ENCODE measurements at places on chromosomes 16 and 17.

DNA sequence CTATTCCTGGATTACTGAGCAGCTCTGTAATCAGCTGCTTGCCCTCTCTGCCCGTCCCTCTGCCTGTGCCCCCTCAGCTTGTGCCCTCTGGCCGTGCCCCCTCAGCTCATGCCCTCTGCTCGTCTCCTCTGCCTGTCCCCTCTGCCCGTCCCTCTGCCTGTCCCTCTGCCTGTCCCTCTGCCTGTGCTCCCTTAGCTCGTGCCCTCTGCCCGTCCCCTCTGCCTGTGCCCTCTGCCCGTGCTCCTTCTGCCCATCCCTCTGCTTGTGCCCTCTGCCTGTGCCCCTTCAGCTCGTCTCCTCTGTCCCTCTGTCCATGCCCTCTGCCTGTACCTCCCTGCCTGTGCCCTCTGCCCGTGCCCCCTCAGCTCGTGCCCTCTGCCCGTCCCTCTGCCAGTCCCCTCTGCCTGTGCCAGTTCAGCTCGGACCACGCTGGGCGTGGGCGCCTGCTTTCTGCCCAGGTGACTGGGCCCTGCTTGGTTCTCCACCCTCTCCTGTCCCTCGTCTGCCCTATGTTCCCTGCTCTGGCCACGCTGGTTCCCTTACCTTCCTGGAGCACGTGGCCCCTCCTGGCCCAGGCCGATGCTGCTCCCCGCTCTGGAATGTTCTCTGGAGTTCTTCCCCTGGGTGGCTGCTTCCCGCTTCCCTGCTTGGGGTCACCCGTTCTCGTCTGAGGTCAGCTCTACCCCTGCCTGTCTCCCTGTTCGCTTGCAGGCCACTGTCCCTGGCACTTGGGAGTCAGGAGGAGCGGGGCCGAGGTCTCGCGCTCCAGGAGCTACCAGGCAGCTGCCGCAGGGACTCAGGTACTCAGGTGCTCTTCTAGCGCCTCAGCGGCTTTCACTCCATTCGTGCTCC is 63.9 kb downstream of the BANP start:
- no peak for DNase-seq

DNA sequence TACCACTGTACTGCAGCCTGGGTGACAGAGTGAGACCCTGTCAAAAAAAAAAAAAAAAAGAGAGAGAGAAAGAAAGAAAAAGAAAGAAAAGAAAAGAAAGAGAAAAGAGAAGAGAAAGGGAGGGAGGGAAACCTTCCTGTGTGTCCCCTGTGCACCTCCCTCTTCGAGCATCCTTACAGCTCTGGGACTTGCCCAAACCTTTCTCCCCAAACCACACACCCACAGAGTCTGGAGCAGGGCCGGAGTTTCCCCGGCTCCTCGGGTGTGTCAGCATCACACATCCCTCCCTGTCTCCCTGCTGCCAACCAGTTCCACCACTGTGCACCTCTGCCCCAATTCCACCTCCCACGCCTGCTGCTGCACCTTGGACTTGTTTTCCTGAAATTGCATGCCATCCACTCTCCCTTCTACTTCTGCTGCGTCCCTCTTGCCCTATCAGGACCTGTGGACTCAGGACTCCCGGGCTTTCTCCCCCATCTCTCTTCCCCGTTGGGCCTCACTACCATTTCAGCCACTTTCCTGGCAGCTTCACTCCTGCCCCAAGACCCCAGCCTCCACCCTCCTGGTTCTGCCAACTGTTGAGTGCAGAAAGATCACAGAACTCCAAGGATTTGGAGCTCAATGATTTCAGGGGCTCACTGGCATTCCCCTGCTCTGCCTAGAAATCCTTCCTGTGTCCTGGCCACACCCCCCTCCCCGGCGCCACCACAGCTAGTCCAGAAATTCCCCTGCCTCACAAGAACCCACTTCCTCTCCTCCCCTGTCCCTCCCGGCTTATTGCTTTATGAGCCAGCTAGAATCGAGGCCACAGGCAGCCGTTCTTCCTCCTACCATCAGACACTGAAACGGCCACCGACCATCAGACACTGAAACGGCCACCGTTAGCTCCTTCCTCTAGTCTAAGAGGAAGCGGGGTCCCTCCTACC is 3.7 kb upstream of the CDK3 start:
- no peak for DNase-seq

DNA sequence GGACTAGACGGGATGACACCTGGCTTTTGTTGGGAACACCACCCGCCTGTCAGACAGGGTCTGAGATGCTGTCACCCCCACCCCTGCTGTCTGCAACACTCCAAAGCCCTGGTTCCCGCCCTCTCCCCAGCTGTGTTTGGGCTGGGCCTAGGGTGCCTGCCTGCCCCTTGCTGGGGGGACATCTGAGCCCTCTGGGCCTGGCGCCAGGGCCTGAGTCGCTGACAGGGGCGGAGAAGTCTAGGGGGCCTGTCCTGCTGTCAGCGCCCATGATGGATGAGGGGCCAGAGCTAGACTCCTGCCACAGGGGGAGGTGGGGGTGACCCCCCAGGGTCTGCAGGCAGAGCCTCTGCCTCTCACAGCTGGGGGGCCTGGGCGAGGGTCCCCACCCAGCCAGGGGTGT is 7.6 kb upstream of the PKMYT1 start:
- no peak for DNase-seq

- no peak for DNase-seq
Observed at GRCh38 chr16:62717026-62717425, 680.8 kb upstream of the CDH8 start.

DNA sequence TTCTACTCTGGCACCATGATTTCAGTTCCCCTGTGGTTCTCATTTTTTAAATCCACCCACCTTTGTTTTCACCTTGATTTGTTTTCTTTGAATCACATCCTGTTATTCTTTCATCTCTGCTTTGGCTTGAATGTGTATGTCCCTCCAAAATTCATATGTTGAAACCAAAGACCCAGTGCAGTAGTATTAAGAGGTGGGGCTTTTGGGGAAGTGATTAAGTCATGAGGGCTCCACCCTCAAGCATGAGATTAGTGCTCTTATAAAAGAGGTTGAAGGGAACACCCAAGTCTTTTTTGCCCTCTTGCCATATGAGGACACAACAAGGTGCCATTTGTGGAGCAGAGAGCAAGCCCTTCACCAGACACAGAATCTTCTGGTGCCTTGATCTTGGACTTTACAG is 382.3 kb downstream of the SLC39A11 start:
- DNase-seq, result no peak

GRCh38 chr17:43010667-43011308 is 4.2 kb downstream of the IFI35 start:
- no peak for DNase-seq

DNA sequence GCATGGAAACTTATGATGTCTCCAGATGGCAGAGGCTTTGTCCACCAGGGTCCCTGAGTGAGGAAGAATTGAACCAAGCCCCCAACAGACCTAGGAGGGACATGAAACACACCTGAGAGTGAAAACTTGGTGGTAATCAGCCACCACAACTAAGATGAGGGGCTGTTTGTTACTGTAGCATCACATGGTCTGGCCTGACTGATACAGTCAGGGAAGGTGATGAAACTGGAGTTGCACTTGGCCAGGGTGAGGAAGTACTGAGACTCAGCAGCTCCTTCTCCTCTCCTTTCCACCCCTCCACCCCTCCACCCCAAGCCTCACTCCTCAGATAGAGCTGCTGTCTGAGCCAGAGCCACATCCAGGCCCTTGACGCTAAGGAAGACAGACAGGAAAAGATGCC is 37.2 kb downstream of the C16orf82 start:
- no peak for DNase-seq

- DNase-seq, result no peak
Observed at GRCh38 chr16:88468275-88469129, 15.4 kb downstream of the ZFPM1 start.

- DNase-seq, result no peak
Observed at GRCh38 chr17:3659541-3660111, 8.8 kb downstream of the TAX1BP3 start.

DNA sequence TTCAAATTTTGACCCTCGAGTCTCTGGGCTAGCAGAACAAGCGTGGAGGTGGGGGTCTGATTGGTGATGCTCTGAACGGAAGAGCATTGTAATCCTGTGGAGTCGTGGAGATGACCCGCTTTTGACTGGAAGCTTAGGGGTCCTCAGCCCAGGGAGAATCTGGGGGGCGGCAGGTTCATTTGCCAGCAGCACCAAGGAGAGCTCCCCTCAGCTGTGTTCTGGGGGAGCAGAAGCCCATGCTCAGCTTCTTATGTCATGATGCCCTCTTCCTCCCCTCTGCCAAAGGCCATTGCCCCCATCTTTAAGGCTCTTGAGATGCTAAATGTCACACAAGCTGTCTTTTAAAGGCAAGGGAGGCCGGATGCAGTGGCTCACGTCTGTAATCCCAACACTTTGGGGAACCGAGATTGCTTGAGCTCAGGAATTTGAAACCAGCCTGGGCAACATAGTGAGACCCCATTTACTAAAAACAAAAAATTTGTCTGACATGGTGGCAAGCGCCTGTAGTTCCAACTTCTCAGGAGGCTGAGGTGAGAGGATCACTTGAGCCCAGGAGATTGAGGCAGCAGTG is 19.3 kb downstream of the LDHD start:
- no peak for DNase-seq

- DNase-seq, result no peak
Observed at GRCh38 chr17:75811174-75811573, 26.6 kb downstream of the UNK start.

GRCh38 chr16:17759451-17760390 is 289.0 kb upstream of the XYLT1 start:
- no peak for DNase-seq

GRCh38 chr17:2800367-2800766 is 4.1 kb downstream of the RAP1GAP2 start:
- DNase-seq, result no peak

DNA sequence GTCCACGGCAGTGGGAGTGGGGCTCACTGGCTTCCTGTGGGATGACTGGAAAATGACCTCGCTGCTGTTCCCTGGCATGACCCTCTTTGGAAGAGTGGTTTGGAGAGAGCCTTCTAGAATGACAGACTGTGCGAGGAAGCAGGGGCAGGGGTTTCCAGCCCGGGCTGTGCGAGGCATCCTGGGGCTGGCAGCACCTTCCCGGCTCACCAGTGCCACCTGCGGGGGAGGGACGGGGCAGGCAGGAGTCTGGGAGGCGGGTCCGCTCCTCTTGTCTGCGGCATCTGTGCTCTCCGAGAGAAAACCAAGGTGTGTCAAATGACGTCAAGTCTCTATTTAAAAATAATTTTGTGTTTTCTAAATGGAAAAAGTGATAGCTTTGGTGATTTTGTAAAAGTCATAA is 7.8 kb upstream of the RNF213 start:
- no peak for DNase-seq

- no peak for DNase-seq
Observed at GRCh38 chr16:80602894-80603293, 62.1 kb downstream of the DYNLRB2 start.

GRCh38 chr16:10558746-10559641 is 21.4 kb downstream of the EMP2 start:
- DNase-seq, result no peak

GRCh38 chr17:79020631-79021301 is 3.2 kb upstream of the C1QTNF1 start:
- no peak for DNase-seq

- DNase-seq, result no peak
Observed at GRCh38 chr17:40615068-40615840, 32.4 kb downstream of the SMARCE1 start.

All from esophagus squamous epithelium (tissue), 5 donors.